NCI-H2107 (cell line): ENCODE measurements at places on chromosomes 5 and 9.

GRCh38 chr9:107989544-107989943, 500.0 kb upstream of the KLF4 start:
- DNase-seq = no peak

DNA sequence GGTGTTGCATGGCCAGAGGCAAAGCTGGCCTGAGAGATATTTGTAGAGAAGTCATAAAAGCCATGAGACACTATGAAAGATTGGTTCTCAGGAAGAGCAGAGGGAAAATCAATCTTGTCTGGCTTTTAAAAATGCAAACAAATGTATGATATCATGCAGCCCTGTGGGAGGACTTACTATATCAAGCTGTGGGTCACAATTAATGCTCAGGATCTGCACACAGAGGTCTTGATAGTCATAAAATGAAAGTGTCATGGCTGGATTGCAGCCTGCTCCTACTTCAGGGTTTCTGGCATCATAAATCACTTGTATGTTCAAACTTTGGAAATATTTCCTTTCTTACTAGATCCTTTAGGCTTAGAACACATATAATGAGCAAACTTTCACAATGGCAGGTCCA, 151.5 kb downstream of the SEMA6A start:
- no peak for DNase-seq

- DNase-seq = no peak
These were observed 19.8 kb downstream of the GLT6D1 start for GRCh38 chr9:135619599-135619886.

- DNase-seq = no peak
These were observed 162.5 kb downstream of the CD180 start for GRCh38 chr5:67033880-67034651.

- DNase-seq = no peak
These were observed 19.6 kb upstream of the GLRX start for GRCh38 chr5:95841914-95842812.
